ENCODE measurements at places on chromosomes 2 and 18.
A peak's percentile ranks its signal among the peaks of the same experiment; 100 is the strongest.

GRCh38 chr18:50722311-50722710, 97.5 kb downstream of the MRO start:
- no peak for DNase-seq

GRCh38 chr18:25253136-25253535, 98.8 kb downstream of the ZNF521 start:
- DNase-seq, result no peak

- no peak for DNase-seq
These were observed 170.7 kb downstream of the STK39 start for GRCh38 chr2:168076731-168077130.

GRCh38 chr2:68660658-68661057, 17.3 kb downstream of the PROKR1 start:
- no peak for DNase-seq

- peak; percentile 61 for DNase-seq
These were observed 11.7 kb upstream of the ACYP2 start for GRCh38 chr2:54103454-54104314.

- DNase-seq, result no peak
These were observed 430.1 kb downstream of the CCDC85A start for GRCh38 chr2:56613920-56614319.

- peak; percentile 25 for DNase-seq
These were observed 1490.2 kb upstream of the SLC39A10 start for GRCh38 chr2:194166818-194167217.

- no peak for DNase-seq
These were observed 124.1 kb downstream of the MEMO1 start for GRCh38 chr2:31886700-31887099.

- no peak for DNase-seq
These were observed 203.3 kb downstream of the CELF4 start for GRCh38 chr18:37362158-37362890.

DNA sequence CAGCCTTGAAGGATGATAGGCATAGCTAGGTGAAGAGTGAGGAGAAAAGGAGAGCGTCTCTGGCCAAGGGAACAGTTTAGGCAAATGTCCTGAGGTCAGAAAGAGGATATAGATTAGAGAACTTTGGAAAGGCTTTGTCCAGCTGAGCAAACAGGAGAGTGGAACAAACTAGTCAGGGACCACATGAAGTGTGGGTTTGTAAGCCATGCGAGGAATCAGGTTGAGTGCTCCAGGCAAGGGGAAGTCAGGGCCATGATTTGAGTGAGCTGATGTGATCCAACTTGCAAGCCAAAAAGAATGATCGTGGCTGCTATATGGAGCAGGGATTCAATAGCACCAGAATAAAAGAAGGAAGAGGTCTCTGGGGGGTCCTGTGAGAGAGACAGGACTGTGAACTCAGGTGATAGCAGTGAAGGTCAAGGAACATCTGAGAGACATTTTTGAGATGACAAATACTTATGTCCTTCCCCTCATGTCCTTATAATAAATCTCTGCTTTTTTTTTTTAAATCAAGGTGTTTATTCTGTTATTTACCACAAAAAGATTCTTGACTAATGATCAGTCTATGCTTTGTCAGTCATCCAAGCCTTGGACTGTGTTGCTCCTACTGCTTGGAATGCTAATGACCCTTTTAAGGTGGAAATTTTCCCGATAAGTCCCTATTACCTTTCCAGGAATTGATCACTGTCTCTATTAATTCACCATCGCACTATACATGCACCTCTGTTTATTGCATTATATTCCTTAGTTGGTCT, 472.6 kb downstream of the TXNL1 start:
- DNase-seq, result no peak

DNA sequence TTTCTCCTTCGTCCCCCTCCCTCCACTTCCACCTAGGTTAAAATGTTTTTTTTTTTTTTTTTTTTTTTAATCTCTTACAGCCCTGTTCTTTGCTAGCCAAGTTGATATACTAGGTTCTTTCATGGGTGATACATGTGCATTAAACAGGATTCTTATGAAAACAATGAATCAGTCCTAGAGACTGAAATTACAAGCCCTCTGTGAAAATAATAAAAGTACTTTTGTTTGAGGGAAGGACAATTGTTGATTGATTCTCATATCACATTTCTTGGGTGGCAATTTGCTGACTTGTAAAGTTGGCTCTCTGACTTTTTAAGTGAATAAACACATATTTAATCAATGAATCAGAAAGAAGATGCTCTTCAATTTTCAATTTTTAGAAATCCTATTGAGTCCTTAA, 639.9 kb downstream of the LRP1B start:
- DNase-seq, result no peak

- no peak for DNase-seq
These were observed 138.2 kb downstream of the HDAC4 start for GRCh38 chr2:239262484-239263230.

- no peak for DNase-seq
These were observed 85.3 kb downstream of the CDK15 start for GRCh38 chr2:201891676-201892075.

DNA sequence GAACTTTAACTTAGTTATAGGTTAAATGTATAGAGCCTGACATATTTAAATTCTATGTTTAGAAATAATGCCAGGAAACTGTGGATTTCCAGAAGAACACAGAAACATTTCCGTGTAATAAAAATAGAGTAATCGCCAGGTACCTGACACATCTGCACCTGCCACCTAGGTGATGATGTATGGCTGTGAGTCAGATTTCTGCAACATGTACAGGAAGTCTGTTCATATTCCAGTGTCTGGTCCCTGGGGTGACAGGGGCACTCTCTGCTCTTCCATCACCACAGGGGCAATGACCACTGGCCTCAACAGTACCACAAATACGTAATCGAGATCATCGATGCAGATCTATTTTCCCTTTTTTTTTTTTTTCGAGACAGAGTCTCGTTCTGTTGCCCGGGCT, 101.1 kb upstream of the LPIN2 start:
- no peak for DNase-seq

- peak; percentile 64 for DNase-seq
These were observed 61.3 kb upstream of the ITSN2 start for GRCh38 chr2:24421668-24422067.

DNA sequence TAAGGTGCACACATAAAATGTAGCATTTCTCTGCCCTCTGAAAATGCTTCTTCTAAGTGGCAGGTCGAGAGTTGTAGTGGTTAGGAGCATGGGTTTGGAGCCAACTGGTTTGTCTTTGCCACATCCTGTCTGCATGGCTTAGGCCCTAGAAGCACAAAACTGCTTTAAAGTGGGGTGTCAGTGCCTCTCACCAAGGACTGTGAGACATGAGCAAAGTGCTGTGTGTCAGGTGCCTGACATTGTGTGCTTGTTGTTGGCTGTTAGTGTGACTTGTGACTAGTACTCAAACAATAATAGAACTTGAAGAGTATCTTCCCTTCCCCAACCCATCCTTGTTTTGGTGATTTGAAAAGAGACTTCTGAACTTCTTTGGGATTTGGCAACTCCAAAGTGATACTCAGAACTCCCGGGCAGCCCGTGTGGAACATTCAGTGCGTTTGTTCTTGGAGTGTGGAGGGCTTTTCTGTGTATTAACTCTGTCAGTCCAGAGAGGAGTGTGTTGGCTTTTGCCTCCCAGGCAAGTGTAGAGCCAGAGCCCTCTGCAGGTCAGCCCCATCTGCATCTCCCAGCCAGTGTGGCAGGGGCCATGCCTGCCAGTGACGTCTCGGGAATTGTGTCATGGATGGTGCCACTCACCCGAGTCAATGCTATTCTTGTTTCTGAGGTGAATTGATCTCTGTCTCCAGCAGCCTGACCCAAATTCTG, 5.0 kb downstream of the MGAT5 start:
- DNase-seq, result peak; percentile 84

- DNase-seq, result no peak
These were observed 115.6 kb downstream of the ZNF516 start for GRCh38 chr18:76379226-76380126.

Data from activated CD8-positive, alpha-beta T cell treated with anti-CD3 and anti-CD28 coated beads, Interleukin-2, amount 10 ng/mL, durations not matched to agents 7 days and 5 days (primary cell).